ENCODE measurements at places on chromosomes 4 and X. TPM values are rescaled to one million over a fixed set of nuclear protein-coding genes. Genes with fewer than 3 reads are reported as not detected.

Gene DCAF8L2
- total RNA-seq = not detected

Gene CRLF2
- total RNA-seq = not detected

- DNase-seq = no peak
These were observed 14.1 kb downstream of the S100G start for GRCh38 chrX:16664074-16664473.

Gene TCEAL6
- not detected for total RNA-seq

DNA sequence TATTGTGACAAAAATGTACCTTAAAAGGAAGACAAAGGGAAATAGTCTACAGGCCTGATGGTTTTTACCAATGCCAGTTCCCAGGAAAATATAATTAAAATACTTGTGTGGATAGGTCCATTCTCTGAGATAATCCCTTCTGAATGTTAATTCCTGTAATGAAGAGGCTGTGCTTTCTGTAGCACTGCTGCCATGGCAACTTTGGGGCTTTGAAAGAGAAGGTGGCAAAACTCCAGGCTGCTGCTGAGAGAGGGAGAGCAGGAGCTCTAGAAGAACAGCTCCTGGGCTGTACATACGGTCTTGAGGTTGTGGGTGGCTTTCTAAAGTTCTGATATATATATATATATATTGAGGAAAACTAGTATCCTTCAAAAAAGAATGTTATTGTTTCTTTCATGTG lies 125.4 kb downstream of the PDLIM5 start:
- no peak for DNase-seq

Gene NEK1
- total RNA-seq = 9.9 TPM

Gene TLR10
- not detected for total RNA-seq

DNA sequence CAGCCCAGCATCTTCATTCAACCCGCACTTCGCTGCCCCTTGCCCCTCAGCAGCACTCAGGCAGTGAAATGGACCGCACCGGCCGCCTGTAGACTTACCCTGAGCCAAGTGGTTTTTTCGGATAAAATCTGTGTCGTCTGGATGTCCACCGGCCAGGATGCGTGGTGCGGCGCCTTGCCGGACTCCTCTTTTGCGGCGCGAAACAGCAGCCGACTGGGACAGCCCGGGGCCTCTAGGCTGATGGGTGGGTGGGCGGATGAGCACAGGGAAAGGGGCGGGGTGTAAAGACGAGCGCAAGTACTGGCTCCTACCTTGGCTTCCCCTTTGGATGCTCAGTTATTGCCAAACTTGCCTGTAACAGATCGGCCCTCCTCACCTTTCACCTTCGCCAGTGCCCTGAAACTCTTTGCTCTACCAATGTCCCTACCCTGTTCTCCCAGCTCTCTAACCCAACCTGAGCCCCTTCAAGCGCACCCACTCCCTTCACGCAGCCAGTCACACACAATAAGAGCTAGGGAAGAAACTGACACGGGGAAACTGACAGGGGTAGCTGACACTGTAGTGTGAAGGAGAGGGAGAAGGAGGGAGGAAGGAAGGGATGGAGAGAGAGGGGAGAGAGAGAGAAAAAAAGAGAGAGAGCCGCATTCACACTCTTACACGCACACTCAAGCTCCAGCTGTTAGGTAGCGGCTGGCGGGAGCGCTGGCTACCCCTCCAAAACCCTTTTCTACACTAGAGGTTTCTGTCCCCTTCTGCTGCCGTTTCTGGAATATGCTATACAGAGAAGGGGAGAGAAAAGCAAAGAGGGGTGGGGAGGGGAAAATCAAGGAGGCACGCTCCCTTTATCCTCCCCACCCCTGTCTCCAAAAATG lies 559 bp downstream of the TRPC5 start:
- no peak for DNase-seq

DNA sequence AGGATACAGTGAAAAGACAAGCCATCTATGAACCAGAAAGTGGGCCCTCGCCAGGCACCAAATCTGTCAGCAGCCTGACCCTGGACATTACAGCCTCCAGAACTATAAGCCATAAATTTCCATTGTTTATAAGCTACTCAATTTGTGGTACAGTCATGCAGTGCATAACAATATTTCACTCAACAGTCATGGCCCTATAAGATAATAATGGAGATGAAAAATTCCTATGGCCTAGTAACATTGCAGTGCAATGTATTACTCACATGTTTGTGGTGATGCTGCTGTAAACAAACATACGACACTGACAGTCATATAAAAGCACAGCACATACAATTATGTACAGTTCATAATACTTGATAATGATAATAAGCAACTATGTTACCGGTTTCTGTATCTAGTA lies 17.1 kb upstream of the TLR1 start:
- no peak for DNase-seq

DNA sequence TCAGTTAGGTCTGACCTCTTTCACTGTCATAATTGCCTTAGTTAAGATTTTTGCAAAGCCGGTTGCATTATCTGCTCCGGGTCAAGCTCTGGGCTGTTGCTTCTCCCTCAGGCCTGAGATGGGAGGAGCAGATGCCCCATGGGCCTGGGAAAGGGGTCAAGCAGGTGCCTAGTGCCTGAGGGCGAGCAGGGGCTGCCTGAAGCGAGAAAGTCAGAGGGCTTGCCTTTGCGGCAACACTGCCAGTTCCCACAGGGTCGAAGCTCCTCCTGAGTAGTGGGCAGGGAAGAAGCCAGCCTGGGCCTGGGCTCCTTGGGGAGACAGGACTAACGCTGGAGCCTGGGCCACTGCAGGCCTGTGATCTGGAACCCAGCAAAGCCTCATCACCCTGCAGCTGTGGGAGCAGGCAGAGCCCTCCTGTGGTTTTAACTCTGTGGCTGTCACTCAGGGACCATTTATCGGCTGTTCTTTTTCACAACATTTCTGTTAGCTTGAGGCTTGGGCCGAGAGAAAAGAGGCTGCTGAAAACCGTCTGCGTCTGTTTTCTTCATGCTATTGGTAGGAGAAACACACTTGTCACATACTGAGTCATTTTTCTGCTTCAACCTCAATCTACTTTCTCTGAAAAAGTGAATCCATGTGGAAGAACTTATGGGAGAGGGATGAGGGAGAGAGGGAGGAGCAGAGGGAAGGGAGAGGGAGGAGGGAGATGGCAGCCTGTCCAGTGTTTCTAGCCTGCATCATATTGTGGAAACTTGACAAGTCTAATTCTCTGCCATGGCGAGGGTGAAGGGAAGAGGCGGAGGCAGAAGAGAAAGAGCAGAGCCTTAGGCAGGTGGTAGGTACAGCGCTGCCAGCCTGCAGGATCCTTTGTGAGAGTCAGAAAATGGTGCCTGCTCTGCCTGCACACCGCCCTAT lies 68.4 kb downstream of the RHOH start:
- no peak for DNase-seq

GRCh38 chrX:93637591-93637990 lies 35.8 kb downstream of the NAP1L3 start:
- DNase-seq = no peak

DNA sequence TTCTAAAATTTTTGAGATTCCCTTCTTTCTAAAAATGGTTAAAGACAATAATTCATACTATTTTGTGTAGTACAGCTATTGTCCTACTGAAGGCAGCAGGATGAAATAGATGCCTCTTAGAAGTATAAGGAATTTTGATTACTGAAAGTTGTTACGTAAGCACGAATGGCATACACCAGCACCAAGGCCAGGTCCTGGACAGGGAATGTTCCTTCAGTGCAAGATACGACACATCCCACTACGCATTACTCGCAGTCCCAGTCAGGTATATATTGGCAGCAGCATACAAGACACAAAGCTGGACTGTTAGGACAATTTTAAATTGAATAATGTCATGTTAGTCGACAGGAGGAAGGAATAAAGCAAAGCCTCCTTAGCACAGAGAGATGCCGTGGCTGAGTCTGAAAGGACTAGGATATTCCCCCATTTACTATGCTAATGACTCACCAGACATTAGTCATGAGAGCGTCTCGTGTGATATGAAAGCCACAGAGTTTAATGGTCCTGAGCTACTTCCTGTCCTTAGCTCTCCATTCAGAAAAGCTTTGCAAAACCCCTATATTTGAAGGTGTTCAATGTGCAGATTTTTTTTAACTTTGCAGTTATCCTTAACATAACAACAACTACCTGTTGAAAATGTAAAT lies 504.3 kb downstream of the FAM133A start:
- no peak for DNase-seq

DNA sequence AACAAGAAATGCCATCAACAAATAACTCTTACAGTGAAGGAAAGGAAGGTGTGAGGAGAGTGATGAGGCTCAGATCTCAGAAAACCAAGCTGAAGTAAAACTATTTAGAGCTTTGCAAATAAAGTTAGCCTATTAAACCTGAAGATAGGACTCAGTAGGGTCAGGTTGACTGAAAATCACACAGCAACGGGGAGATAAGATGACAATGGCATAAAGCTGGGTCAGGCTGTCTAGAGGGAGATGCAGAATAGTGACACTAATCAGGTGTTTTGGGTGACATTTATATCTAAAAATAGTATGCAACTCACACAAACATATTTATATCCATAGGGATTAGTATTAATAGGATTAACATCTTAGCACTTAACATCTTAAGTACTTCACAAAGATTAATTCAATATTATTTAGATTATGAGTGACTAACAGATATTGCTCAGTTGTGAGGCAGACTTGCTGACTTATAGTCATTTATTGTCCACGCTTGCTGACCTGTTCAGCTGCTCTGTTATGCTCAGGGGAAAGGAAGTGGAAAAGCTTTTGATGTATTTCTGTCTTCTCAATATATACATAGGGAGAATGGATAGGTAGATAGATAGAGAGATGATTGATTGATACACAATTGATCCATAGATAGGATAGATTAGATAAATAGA lies 130.7 kb upstream of the GUCY1A1 start:
- DNase-seq = no peak

Gene UCP1
- total RNA-seq = not detected

- no peak for DNase-seq
These were observed 123.1 kb downstream of the CHIC2 start for GRCh38 chr4:53941331-53941730.

GRCh38 chr4:152455311-152455710 lies 80.6 kb downstream of the FBXW7 start:
- no peak for DNase-seq

DNA sequence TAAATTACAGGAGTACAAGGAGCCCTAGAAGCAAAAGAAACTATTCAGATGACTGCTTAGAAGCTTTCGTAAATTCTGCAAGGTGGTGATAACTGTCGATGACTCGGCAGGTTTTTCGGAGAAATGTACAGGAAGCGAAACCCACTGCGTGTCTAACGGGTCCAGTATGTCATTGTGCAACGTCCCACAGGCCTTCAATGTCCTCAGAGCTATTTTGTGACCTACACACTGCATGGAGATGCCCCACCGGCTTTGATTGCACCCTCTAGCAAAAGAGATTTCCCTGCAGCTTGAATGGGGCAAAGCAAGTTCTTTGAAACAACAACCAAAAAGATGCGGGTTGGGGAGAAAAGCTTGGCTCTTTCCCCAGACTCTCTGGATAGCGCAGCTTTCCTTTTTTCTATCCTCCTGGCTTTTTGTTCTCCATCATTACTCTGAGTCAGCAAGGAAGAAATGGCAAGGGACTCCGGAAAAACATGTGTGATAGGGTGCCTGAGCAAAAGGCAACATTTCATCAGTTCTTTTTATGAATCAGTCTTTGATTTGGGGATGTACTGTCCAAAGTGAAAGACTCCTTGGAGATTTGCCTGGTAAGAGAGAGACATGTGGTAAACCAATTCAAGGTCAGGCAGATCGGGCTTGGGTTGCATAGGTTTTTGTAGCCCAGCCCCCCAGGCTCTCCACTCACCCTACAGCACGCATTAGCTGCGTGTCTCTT lies 112.0 kb upstream of the TBL1X start:
- DNase-seq = no peak

Gene PLP2
- 50.9 TPM for total RNA-seq

Gene TRIM60
- total RNA-seq = not detected

Gene ERVMER34-1
- 0.23 TPM for total RNA-seq

DNA sequence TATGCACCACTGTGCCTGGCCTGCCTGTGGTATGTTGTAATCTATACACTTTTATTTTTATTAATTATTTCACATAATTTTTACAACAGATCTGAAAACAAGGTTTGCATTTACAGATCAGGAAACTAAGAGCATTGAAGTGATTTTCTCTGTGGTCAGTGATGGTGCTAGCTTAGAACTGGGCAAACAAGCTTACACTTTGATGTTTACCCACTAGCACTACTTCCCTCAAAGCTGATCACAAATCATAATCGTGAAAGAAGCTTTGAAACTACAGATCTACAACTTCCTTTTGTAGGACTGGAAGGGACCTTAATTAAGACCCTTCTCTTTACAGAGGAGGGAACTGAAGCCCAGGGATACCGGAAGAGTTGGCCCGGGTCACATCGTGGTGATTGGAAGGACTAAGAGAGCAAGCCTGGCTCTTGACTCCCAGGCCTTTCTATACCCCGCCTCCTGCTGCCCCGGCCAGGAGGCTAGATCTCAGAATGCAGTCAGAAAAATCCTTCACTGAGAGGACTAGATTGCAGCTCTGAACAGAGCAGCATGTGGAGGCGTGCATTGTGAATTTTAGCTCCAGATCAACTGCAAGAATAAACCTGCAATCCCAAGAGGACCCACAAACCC lies 93.7 kb upstream of the ZNF827 start:
- no peak for DNase-seq

Gene CC2D2A
- total RNA-seq = 21.1 TPM

Gene CXorf49
- total RNA-seq = not detected

Gene SRP72
- total RNA-seq = 69.3 TPM

- DNase-seq = peak; percentile 47
These were observed 47.8 kb downstream of the APLN start for GRCh38 chrX:129606918-129607317.

DNA sequence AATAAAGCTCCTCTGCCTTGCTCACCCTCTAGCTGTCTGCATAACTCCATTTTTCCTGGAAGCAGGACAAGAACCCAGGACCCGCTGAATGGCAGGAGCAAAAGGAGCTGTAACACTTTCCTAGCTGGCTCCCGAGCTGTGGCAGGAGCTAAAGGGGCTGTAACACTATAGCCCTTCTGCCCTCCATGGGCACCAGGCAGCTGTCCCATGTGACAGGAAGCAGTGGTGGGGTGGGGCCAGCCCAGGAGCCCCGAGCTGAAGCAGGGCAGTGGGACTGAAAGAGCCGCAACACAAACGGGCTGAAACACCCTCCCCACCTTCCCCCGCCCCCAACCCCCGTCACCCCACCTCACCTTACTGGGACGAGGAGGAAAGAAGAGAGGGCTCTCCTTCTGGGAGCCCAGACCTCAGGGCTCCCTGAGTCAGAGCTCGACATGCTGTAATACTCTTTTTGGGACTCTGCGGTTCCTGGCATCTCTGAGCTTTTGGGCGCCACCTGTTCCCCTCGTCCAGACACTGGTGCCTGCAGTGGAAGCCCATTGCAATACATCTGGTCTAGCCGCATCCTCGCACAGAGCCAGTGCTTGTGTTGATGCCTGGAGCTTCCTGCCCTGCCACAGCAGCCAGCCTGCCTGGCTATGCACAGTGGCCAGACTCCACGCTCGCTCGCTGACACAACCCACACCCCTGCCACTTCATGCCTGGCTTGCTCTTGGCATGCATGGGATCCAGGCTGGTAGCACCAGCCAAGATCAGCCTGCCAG lies 39.4 kb downstream of the PPM1K start:
- DNase-seq = no peak

DNA sequence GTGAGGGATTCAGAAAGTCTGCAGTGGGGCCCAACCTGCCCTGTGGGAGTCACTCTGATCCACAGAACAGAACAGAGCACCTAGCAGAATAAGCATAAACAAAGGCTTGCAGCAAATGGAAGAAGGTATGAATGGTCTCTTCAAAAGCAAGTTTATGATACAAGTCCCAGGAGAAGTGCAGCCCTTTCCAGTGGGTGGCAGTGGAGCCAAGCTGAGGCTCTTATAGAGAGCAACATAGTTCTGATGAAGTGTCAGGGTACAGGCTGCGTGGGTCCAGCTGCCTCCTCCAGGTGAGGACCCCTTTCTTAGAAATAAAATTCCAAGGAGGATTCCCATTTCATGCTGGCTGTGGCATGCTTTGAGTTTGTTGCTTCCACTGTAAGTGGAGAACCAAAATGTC lies 88.8 kb upstream of the PAK3 start:
- DNase-seq = no peak
